ENCODE measurements at places on chromosomes 4 and X. TPM values are rescaled to one million over a fixed set of nuclear protein-coding genes. Genes with fewer than 3 reads are reported as not detected.

Gene ANOS1
- 0.04 TPM for polyA plus RNA-seq

Gene EFHC2
- 0.68 TPM for polyA plus RNA-seq

Gene ZNF157
- polyA plus RNA-seq = 0.08 TPM

Gene RAB9B
- 0.49 TPM for polyA plus RNA-seq

Gene FRMD7
- polyA plus RNA-seq = 0.02 TPM

GRCh38 chrX:2715066-2715600 lies 24.0 kb downstream of the CD99 start:
- no peak for DNase-seq
- no peak overlapping the region for H3K4me3 ChIP-seq
- no peak overlapping the region for H3K27ac ChIP-seq
- no peaks in the 10 kb centered on the region for H3K27me3 ChIP-seq
- no peaks in the 10 kb centered on the region for H3K4me1 ChIP-seq

Gene MMRN1
- 2.7 TPM for polyA plus RNA-seq

DNA sequence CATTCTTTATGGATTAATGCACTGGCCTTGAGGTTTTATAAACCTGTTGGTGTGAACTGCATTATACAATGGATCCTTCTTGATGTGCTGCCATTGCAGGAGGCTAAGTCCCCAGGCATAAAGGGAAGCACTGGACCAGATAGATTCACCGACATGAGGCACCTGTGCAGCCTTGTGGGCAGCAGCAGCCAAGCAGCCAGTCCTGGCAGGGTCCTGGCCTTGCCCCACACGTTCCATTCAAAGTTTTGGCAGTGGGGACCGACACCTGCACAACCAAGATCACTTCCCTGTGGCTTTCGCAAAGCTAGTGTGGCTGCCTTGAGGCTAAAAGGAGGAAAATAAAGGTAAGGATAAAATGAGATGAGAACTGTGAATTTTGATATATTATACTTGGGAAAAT lies 53.1 kb downstream of the TMEM156 start:
- H3K4me3 ChIP-seq = no peak overlapping the region
- H3K27ac ChIP-seq = no peak overlapping the region
- no peaks in the 10 kb centered on the region for H3K4me1 ChIP-seq

DNA sequence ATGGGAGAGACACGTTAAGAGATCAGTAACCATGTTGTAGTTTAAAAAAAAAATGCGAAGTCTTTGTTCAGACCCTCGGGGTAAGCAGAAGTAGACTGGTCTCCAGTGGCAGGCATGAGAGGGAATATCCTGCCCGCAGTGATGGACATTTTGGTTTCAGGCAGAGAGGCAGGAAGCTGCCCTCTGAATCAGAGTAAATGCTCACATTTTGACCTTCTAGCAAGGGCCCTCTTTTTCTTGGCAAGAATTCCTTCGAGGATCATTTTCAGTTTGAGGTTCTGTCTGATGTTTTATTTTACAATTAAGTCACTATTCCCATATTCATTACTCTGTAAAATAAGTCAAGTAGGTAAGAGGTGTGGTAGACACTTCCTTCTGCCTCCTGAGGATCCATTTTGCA lies 28.4 kb downstream of the SORBS2 start:
- H3K36me3 ChIP-seq = no peaks in the 10 kb centered on the region
- H3K4me1 ChIP-seq = peaks cover 12% of the 10 kb centered on the region
- DNase-seq = no peak
- H3K27ac ChIP-seq = peak overlapping the region; percentile 24

DNA sequence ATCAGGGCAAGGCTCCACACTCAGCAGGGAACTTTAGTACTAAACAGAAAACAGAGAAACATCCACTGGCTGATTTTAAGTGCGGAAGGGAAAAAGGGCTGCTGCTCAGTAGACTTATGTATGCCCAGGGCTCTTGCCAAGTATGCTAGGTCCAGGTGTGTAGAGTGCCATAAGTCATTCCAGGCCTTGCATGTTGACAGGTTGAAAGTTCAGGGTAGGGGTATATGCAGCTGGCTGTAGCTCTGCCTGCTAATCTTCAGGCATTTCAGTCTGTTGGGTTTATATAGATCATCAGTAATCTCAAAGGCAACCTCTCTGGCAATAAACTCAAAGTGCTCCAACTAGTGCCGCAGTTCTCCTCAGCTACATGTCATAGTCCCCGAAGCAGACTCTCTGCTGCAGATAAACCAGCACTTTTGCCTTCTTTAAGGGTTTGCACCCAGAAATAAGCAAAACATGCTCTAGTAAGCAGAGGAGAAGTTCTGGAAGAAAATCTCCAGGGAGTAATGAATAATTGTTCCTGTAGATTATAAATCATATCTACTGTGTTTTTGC lies 134.9 kb upstream of the GRIA3 start:
- H3K27me3 ChIP-seq = no peaks in the 10 kb centered on the region
- no peaks in the 10 kb centered on the region for H3K4me1 ChIP-seq
- no peak overlapping the region for H3K4me3 ChIP-seq
- no peak for DNase-seq

Gene RHOH
- 0.11 TPM for polyA plus RNA-seq

- H3K4me3 ChIP-seq = no peak overlapping the region
- peaks cover 24% of the 10 kb centered on the region for H3K4me1 ChIP-seq
- no peaks in the 10 kb centered on the region for H3K27me3 ChIP-seq
These were observed 227.0 kb downstream of the NR3C2 start for GRCh38 chr4:148215202-148215601.

DNA sequence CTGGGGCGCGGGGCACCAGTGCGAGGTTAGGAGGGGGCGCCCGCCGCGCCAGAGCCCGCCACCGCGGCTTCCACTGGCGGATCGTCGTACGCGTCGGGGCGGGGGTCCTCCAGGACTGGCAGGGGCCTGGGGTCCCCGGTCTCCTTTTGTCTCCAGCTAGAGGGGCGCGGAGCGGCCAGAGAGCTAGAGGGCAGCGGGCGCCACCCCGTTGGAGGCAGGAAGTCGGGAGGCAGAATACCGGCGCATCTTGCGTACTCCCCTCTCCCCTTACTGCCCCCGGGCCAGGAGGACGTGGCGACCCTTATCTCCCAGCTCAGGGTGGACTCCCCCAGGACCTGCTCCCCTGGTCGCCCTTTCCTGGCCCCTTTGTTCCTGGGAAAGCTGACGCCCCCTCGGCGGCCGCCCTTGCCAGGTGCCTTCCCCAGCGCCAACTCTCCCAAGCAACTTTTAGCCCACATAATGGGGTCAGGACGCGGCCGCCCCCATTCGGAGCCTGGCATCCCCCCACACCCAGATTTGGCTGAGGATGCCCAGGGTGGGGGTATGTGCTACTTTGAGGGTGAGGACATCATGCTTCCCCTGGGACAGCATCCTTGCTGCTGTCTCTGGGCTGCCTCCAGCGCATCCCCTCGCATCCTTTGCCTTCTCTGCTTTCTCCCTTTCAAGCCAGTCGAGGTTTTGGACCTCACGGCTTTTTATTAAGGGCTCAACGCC lies 933 bp downstream of the CNKSR2 start:
- peak overlapping the region; percentile 29 for H3K4me3 ChIP-seq
- H3K27ac ChIP-seq = no peak overlapping the region
- no peaks in the 10 kb centered on the region for H3K27me3 ChIP-seq
- no peaks in the 10 kb centered on the region for H3K36me3 ChIP-seq
- DNase-seq = no peak

GRCh38 chrX:38192007-38192810 lies 28.5 kb downstream of the SRPX start:
- no peak overlapping the region for H3K4me3 ChIP-seq
- H3K36me3 ChIP-seq = no peaks in the 10 kb centered on the region
- no peaks in the 10 kb centered on the region for H3K4me1 ChIP-seq
- no peak overlapping the region for H3K27ac ChIP-seq
- DNase-seq = no peak

Gene TSPAN6
- 22.8 TPM for polyA plus RNA-seq

- H3K27ac ChIP-seq = no peak overlapping the region
- no peak for DNase-seq
- H3K36me3 ChIP-seq = no peaks in the 10 kb centered on the region
- H3K27me3 ChIP-seq = no peaks in the 10 kb centered on the region
- no peaks in the 10 kb centered on the region for H3K4me1 ChIP-seq
- no peak overlapping the region for H3K4me3 ChIP-seq
These were observed 12.1 kb downstream of the PJA1 start for GRCh38 chrX:69153060-69153730.

DNA sequence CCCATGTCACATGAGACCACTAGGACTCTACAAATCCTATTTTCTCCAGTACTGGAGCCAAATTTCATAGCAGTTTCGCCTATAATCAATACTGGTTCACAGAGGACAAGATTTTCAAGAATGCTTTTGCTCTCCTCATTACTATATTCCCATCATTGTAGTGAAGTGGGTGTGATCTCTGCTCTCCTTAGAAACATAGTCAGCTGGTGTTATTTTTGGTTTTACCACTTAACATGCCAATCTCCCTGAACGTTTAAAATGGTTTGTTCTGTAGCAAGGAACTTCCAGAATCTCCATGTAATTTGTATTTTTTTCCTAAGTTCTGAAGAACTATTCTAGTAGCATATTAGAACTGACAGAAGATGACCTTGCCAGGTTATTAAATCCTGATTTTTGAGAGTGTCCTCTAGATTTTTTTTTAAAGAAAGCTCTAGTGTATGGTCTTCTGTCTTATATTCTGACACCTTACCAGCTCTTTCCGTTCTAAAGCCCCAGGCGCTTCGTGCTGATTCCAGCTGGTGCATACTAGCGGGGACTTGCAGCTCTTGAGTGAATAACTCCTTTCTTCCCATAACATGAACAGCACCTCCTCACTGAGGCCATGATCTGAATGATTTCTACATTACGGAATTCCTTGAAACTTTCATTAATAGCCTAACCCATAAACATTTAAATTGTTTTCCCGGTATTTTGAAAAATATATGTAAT lies 1372.9 kb downstream of the TECRL start:
- no peaks in the 10 kb centered on the region for H3K27me3 ChIP-seq
- DNase-seq = no peak
- H3K36me3 ChIP-seq = no peaks in the 10 kb centered on the region
- no peaks in the 10 kb centered on the region for H3K4me1 ChIP-seq
- no peak overlapping the region for H3K4me3 ChIP-seq
- H3K27ac ChIP-seq = no peak overlapping the region

- no peak for DNase-seq
- no peaks in the 10 kb centered on the region for H3K36me3 ChIP-seq
- H3K27me3 ChIP-seq = no peaks in the 10 kb centered on the region
- H3K4me1 ChIP-seq = no peaks in the 10 kb centered on the region
These were observed 184.4 kb upstream of the CXorf66 start for GRCh38 chrX:140149761-140150160.

- H3K4me1 ChIP-seq = no peaks in the 10 kb centered on the region
- no peaks in the 10 kb centered on the region for H3K36me3 ChIP-seq
- no peak for DNase-seq
- H3K27ac ChIP-seq = no peak overlapping the region
- H3K27me3 ChIP-seq = no peaks in the 10 kb centered on the region
These were observed 618.0 kb downstream of the CCSER1 start for GRCh38 chr4:90745176-90745575.

Gene IL2
- not detected for polyA plus RNA-seq
